ENCODE measurements at places on chromosomes 7 and 10. TPM values are rescaled to one million over a fixed set of nuclear protein-coding genes. Genes with fewer than 3 reads are reported as not detected.

DNA sequence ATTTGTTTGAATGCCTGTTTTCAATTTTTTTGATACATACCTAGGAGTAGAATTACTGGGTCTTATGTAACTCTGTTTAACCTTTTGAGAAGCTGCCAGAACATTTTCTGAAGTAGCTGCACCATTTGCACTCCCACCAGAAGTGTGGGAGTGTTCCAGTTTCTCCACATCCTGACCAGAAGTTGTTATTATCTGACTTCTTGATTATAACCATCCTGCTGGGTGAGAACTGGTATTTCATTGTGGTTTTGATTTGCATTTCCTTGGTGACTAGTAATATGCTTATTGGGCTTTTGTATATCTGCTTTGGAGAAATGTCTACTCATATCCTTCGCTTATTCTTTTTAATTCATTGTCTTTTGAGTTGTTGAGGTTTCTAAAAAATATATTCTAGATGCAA, 117.2 kb upstream of the GLCCI1 start:
- no peaks in the 10 kb centered on the region for H3K36me3 ChIP-seq
- no peaks in the 10 kb centered on the region for H3K4me1 ChIP-seq
- no peak for DNase-seq
- no peaks in the 10 kb centered on the region for H3K27me3 ChIP-seq
- H3K4me3 ChIP-seq: no peak overlapping the region

DNA sequence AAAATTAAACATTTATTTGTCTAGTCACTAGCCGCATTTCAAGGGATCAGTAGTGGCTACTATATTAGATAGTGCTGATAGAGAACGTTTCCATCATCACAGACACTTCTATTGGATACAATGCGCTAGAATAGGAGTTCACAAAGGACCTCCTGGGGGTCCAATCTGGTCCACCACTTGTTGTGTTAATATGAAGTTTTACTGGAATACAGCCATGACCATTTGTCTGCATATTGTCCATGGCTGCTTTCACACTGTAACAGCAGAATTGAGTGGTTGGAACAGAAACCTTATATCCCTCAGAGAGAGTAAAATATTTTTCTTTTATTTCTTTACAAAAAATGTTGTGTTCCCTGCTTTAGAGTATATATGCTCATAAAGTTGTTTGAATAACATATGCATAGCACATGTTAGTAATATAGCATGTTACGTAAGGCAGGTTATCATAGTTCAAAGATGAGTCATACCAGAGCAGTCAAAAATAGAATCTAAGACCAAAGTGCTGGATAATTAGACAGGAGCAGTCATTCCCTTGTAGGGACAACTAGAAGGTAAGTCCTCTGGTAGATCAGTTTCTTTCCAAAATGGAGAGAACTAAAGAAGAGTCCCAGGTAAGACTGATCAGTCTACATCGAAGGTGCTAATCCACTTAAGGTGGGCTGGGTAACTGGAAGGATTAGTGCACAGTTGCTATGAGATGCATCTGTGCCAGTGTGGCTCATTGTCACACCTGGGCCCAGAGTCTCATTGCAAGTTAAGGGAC, 14.9 kb downstream of the BZW2 start:
- no peak for DNase-seq
- H3K27ac ChIP-seq: no peak overlapping the region
- no peak overlapping the region for H3K4me3 ChIP-seq
- H3K27me3 ChIP-seq: no peaks in the 10 kb centered on the region

- no peak overlapping the region for H3K4me3 ChIP-seq
- no peaks in the 10 kb centered on the region for H3K27me3 ChIP-seq
- peaks cover 44% of the 10 kb centered on the region for H3K4me1 ChIP-seq
- peak overlapping the region; percentile 8 for H3K27ac ChIP-seq
- no peaks in the 10 kb centered on the region for H3K36me3 ChIP-seq
Observed at GRCh38 chr10:63627881-63628296, 106.7 kb downstream of the REEP3 start.

DNA sequence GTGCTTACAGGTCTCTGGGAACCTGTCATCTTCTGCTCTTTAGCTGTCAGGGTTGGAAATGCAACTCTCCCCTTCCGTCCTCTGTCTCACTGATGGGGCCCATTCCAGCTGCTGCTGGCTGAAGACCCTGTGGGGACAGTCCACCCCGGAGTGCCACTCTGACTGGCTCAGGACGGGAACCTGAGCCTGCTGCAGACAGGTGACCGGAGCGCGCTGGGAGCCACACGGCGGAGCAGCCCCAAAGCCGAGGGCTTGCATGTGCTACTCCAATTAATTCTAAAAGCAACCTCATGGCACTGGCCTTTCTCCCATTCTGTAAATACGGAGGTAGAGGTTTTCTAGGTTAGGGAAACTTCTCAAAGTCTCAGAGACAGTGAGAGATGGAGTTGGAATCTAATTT, 223.5 kb upstream of the PITRM1 start:
- DNase-seq: no peak
- no peaks in the 10 kb centered on the region for H3K27me3 ChIP-seq
- H3K36me3 ChIP-seq: no peaks in the 10 kb centered on the region
- H3K4me1 ChIP-seq: no peaks in the 10 kb centered on the region
- H3K27ac ChIP-seq: no peak overlapping the region

GRCh38 chr7:155339474-155339873, 41.8 kb downstream of the INSIG1 start:
- H3K27ac ChIP-seq: no peak overlapping the region
- no peaks in the 10 kb centered on the region for H3K36me3 ChIP-seq
- no peaks in the 10 kb centered on the region for H3K27me3 ChIP-seq

- no peaks in the 10 kb centered on the region for H3K36me3 ChIP-seq
- H3K27me3 ChIP-seq: no peaks in the 10 kb centered on the region
- no peak for DNase-seq
- H3K4me3 ChIP-seq: no peak overlapping the region
- H3K4me1 ChIP-seq: no peaks in the 10 kb centered on the region
Observed at GRCh38 chr10:71515531-71516172, 118.9 kb downstream of the CDH23 start.

DNA sequence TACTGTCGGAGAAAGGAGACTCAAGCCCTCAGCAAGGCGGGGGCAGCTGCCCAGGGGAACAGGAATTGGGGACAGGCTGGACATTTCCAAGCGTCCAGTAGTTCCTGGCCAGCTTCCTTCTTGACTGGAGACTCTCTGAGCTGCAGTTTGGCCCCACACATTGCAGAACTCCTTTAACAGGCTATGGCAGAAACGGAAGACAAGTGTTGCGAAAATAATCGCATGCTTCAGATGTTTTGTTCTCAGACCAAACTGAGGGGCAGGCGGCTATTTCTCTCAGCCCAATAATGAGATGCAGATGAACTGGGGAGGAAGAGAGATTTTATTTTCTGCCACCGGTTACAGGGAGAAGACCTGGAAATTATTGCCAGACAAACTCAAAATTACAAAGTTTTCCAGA, 88.0 kb upstream of the PFKP start:
- no peaks in the 10 kb centered on the region for H3K4me1 ChIP-seq
- H3K27ac ChIP-seq: no peak overlapping the region
- no peak overlapping the region for H3K4me3 ChIP-seq
- no peak for DNase-seq
- no peaks in the 10 kb centered on the region for H3K27me3 ChIP-seq
- H3K36me3 ChIP-seq: no peaks in the 10 kb centered on the region

DNA sequence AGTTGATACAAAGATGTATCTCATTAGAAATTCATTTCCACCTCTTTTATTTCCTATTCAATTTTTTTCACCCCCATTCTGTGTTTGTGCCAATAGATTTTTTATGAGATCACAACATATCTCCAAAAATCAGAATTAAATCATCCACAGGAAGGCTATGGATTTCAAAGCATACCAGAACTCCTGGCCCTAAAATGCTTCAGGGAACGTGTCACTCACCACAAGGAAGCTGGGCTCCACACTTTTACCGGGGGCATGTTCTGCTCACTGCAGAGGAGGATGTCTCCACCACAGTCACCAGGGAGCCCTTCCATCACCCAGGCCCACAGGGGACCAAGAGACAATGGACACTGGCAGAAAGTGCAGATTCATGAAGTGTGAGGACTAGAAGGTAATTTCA, 456.8 kb downstream of the KCNMA1 start:
- no peaks in the 10 kb centered on the region for H3K27me3 ChIP-seq
- no peak overlapping the region for H3K4me3 ChIP-seq
- no peak for DNase-seq

HABP2 gene
- total RNA-seq: 147 TPM

- H3K4me3 ChIP-seq: peak overlapping the region; percentile 89
- H3K4me1 ChIP-seq: peaks cover 33% of the 10 kb centered on the region
- no peaks in the 10 kb centered on the region for H3K27me3 ChIP-seq
- no peak for DNase-seq
- no peaks in the 10 kb centered on the region for H3K36me3 ChIP-seq
Observed at GRCh38 chr10:35089611-35090161, 455 bp downstream of the CUL2 start.

DNA sequence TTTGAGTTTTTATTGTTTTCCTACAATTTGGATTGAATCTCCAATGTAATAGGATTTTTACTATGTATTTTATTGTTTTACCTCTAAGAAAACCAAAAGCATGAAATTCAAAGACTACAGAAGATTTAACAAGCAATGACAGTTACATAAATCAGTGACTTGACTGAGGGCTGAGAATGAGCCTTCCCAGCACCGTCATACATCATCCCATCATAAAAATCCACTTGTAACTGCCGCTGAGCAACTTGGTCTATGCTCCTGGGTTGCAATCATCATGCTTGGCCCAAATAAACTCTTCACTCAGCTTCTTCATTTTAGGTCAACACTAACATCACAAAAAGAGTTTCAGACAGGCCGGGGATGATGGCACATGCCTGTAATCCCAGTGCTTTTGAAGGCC, 13.5 kb downstream of the LARP4B start:
- no peaks in the 10 kb centered on the region for H3K27me3 ChIP-seq
- peaks cover 5% of the 10 kb centered on the region for H3K36me3 ChIP-seq
- no peaks in the 10 kb centered on the region for H3K4me1 ChIP-seq

GRCh38 chr10:71436268-71437125, 39.8 kb downstream of the CDH23 start:
- H3K27me3 ChIP-seq: no peaks in the 10 kb centered on the region
- H3K4me3 ChIP-seq: no peak overlapping the region
- H3K27ac ChIP-seq: no peak overlapping the region

FRAT2 gene
- 14.4 TPM for total RNA-seq

GRCh38 chr7:117072620-117073118, 119.4 kb downstream of the ST7 start:
- no peak overlapping the region for H3K4me3 ChIP-seq
- peaks cover 34% of the 10 kb centered on the region for H3K4me1 ChIP-seq
- no peak overlapping the region for H3K27ac ChIP-seq

DNA sequence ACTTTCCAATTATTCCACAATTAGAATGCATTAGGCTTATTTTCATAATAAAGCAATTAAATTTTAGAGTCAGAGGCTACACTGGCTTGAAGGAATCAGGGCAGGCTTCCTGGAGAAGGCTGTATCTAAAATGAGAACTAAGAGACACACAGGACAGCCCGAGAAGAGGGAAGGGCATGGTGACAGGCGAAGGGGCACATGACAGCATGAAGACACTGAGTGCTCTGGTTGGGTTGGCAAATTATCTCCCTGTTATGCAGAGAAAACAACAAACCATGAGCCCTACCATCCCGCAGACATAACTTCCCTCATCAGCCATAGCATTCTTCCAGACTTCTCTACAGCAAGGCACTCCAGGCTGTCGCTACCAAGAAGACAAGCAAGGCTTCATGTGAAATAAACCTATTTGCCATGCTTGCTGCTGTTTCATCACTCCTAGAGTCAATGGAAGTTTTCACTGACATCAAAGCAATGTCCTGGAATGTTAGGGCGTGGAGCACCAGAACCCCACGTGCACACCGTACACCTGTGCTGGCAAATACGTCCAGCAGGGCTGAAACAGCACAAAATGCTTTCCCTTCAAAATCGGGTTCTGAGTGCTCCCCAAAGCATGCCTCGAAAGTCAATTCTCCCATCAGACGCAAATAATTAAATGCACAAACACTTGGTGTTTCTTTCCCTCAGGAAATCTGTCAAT, 21.3 kb downstream of the VOPP1 start:
- H3K27me3 ChIP-seq: no peaks in the 10 kb centered on the region
- no peak for DNase-seq
- H3K4me3 ChIP-seq: no peak overlapping the region
- H3K4me1 ChIP-seq: peaks cover 8% of the 10 kb centered on the region

- no peak overlapping the region for H3K27ac ChIP-seq
- H3K4me1 ChIP-seq: peaks cover 3% of the 10 kb centered on the region
- H3K4me3 ChIP-seq: no peak overlapping the region
- peaks cover 14% of the 10 kb centered on the region for H3K36me3 ChIP-seq
- DNase-seq: no peak
Observed at GRCh38 chr7:67306331-67306730, 309.7 kb downstream of the TYW1 start.

DNA sequence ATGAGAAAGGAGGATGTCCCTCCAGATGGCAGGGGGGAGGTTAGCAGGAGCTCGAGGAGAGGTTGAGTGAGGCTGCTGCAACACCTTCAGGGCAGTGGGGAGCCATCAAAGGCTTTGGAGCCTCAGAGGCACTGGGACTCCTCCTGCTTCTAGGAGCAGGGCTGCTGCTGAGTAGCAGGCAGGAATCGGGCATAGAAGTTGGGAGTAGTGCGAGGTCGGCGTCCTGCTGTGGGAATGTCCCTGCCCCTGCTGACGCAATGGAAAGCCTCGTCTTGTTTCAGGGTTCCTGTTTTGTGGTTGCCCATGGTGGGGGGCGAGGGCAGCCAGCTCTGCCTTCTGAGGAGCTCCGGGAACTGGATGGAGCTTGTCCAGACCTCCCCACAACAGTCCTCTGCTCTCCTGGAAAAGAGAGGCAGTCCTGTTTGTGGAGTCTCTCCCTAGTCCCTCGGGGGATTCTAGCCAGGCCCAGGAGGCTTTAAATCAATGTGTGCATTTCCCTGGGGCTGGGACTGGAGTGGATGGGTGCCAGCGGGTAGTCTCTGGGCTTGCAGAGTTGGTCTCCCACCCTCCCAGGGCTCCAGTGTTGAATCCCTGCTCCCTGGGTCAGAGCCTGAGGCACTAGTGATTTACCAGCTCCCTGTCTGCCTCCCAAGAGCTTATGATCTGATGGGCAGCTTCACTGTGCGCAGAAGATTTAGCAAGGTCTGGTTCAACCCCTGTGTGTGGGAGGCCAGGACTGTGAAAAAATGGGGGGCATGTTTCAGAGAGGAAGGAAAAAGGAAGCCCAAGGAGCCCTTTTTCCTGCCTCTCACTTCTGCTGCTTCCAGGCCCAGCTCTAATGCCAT, 98.7 kb upstream of the PPIF start:
- H3K27ac ChIP-seq: peak overlapping the region; percentile 55
- H3K36me3 ChIP-seq: peaks cover 2% of the 10 kb centered on the region
- H3K4me3 ChIP-seq: no peak overlapping the region
- H3K4me1 ChIP-seq: peaks cover 20% of the 10 kb centered on the region

DNA sequence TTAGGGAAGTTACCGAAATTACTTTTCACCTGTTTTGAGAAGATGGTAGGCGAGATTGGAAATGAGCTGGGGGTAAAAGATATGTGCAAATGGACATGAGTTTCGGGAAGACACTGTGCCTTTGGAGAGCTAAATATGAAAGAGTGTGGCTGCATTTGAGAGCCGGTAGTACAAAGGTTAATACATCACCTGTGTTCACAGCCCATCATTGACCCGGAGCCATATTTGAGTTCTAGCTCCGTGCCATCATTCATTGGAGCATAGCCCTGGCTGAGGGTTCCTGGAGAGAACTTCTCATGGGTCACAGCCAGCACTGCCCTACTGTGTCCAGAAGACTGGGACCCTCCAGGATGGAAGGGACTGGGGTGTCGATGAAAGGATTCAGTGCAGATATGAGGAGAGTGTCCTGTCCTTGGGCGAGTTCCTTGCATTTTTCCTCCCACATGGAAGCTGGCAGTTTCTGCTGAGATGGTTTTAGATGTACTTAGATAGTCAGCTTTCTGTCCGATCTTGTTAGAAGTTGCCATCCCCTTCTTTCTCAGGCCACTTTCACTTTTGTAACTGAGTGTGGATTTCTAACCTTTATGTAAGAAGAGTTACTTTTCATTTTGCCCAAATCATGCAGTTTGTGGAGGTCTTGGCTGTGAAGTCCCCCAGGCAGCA, 138.8 kb downstream of the JCAD start:
- H3K36me3 ChIP-seq: no peaks in the 10 kb centered on the region
- H3K27me3 ChIP-seq: no peaks in the 10 kb centered on the region
- H3K4me3 ChIP-seq: no peak overlapping the region
- H3K4me1 ChIP-seq: peaks cover 10% of the 10 kb centered on the region
- no peak overlapping the region for H3K27ac ChIP-seq
